ENCODE measurements at places on chromosomes 5 and 9.

DNA sequence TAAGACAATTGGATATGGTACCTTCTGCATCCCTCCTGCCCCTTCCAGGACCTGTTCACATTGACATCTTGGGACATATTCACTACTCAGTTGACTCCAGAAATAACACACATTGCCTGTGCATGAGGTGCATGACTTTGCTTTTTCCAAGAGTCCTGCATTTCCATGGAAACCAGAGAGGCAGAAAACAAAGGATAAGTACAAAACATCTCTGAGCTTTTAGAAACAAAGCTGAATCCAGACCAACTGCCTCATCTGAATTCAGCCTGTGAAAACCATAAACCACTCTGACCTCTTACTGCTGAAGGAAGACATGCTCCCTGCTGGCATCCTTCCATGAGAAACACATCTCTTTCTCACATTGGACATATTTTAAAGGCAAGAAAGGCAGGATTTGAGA, 695.1 kb downstream of the TAF11L14 start:
- DNase-seq = no peak

- DNase-seq = no peak
Observed at GRCh38 chr9:15187589-15187988, 119.4 kb downstream of the TTC39B start.

GRCh38 chr9:97491216-97491999, 10.1 kb upstream of the TMOD1 start:
- DNase-seq = no peak

GRCh38 chr5:73633060-73633459, 7.1 kb downstream of the ARHGEF28 start:
- no peak for DNase-seq

- DNase-seq = no peak
Observed at GRCh38 chr5:115573133-115573532, 28.6 kb upstream of the FEM1C start.
